ENCODE measurements at places on chromosomes 6 and 20.

- DNase-seq: no peak
These were observed 42.1 kb downstream of the MDFI start for GRCh38 chr6:41680182-41680965.

- DNase-seq: peak; percentile 81
These were observed 37.4 kb upstream of the FAM83C start for GRCh38 chr20:35329435-35330139.

DNA sequence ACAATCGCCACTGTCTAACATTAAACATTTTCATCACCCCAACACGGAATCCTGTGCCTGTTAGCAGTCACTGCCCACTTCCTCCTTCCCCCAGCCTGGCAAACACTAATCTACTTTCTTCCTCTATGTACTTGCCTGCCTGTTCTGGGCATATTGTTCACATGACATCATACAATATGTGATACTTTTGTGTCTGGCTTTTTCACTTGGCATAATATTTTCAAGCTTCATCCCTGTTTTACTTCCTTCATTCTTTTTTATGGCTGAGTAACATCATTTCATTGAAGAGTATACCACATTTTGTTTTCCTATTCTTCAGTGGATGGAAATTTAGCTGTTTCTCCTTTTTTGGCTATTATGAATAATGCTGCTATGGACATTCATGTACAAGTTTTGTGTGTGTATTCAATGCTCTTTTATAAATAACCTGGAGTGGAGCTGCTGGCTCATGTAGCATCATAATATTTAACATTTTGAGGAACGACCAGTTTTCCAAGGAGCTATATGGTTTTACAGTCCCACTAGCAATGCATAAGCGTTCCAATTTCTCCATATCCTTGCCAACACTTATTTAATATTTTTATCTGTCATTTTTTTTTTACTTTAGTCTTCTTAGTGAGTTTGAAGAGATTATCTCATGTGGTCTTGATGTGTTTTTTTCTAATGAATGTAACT is 360.1 kb downstream of the HDGFL1 start:
- no peak for DNase-seq

DNA sequence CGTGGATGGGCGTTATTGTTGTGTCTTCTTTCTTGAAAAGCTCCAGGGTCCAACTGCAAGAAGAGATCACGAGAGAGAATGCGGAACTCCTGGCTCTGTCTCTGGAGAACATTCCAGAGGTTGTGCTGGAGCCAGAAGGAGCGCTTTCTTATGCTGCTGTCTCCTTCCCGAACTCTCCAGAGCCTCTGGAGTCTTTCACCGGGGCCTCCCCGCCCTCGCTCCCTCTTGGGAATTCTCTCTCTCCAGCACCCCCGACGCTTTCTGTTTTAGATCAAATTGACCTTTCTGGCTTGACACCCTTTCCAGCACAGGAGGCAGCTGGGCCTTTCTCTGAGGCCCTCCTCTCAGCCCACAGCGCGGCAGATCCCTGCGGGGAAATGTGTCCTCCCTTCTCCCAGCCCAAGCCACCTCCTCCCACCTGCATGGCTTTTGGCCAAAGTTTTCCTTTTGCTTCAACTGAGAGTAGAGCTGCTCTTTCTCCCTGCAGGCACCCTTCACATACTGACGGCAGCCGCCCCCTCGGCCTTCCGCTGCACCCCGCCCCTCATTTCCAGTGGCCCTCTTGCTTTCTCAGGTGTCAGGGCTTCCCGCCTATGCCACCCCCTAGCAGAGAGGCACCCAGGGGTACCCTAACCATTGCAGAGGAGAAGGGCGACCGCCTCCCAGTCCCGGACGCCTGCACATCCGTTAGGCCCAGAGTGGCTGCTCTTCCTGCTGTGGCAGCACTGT is 6.6 kb upstream of the CCR6 start:
- no peak for DNase-seq

DNA sequence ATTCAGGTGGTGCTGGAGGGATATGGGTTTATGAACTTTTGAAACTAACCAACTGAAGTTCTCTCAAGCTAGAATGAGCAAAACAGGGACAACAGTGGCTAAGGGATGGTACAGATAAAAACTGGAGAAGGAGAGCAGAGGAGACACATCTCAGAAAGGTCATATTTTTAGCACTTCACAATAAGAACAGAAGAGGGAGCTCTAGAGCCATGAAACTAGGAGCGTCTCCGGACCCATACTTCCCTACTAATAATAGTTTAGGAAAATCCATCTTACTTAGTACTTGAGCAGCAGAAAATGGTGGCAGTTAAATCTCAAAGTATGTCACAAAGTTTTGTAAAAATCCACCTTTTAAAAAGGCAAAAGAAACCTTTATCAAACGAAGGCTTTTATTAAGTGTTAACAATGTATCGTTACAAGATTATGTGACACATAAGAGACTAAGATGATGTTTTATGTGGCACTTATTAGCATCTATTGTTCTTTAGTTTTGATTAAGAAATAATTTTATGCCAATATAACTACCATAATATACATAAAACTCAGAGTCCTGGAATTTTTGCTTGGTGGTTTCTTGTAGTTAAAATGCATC is 278.6 kb downstream of the TBC1D32 start:
- DNase-seq: no peak

GRCh38 chr6:5497896-5498578 is 236.7 kb downstream of the FARS2 start:
- no peak for DNase-seq

- DNase-seq: no peak
These were observed 104.4 kb upstream of the ESR1 start for GRCh38 chr6:151702851-151703658.

DNA sequence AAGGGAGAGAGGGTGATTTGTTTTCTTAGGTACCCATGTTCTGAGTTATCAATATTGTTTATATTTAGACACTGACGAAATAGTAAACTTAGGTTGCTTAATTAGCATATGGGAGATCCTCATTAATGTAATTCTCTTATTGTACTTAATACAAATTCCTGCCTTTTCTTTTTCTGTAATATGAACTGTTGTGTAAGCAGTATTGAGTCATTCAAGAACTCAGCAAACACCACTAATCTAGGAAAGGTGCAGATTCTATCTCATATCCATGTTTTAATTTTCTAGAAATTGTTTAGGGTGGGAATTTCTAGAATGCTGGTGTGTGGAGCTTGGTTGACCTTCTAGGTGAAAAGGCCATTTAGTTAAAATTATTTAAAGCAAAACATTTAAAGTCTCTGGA is 216.0 kb downstream of the ZFAND3 start:
- no peak for DNase-seq

- DNase-seq: no peak
These were observed 249.2 kb upstream of the PRDM1 start for GRCh38 chr6:105836889-105837288.

DNA sequence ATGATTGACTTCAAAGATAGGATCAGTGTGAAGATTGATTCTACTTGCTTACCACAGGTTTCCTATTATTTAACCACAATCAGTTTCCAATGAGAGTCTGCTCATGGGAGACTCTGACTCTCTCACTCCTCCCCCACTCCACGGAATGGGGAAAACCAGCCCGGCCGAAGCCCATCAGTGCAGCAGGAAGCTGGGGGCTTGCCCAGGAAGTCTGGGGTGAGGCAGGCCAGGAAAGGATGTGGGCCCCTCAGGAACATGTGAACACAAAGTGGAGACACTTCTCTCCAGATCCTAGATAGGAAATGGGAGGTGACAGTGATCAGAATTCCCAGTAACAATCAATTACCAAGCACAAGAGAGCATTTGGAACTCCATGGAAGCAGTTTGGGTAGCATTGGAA is 144.2 kb downstream of the TTLL2 start:
- no peak for DNase-seq

DNA sequence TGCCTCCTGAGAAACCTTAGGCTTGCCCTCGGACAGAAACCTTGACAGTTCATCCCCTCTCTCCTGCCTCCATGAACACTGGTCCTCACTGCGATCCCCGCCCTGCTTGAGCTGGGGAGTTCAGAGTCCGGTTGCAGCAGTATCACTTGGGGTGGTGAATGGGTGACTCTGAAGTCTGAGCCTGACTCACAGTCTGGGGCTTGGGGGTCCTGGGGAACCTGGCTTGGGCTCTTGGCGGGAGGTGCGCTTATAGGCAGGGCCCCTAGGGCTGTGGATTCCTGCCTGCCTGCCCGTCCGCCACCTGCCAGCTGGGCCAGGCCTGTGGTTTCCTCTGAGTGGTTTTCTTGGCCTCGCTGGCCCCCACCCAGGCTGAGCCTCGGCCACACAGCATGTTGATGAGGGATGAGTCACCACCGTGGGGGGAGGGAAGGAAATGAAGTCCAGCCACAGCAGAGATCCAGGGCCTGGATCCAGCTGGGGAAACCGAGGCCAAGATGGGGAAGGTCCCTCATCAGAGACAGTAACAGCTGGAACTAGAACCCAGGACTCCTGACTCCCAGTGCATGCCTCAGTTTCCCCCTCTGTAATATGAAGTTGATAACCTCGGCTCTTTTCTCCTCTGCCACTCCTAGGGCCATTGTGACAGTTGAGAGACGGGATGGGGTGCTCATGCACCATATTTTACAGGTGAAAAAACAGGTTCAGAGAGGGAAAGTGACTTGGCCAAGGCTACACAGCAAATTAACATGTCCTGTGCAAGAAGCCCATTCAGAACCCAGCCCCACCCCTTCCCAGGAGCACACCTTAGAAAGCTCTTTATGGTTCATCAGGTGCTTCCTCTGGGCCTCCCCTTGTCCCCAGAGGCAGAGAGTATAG is 9.2 kb downstream of the FOXS1 start:
- peak; percentile 50 for DNase-seq

GRCh38 chr6:137894779-137895385 is 27.8 kb downstream of the TNFAIP3 start:
- no peak for DNase-seq

- no peak for DNase-seq
These were observed 318.7 kb downstream of the SOX4 start for GRCh38 chr6:21912151-21912832.

DNA sequence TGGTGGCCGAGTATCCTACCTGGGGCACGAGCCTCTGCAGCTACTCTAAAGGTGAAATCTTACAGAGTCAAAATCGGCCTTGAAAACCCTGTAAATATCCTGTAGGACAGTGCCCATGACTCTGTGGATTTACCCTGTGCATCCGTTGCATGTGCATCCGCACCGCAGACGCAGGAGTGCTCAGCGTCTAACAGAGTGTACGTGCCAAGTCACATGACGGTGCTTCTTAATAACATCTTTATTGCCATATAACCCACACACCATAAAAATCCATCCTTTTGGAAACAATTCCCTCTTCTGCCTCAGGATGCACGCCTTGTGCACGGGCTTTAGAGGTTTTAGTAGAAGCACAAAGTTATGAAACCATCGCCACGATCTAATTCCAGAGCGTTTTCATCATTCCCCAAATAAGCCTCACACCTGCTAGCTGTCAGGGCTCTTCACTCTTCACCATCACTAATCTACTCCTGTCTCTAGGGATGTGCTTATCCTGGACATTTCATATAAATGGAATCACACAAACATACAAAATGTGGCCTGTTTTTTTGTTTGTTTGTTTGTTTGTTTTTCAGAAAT is 384.5 kb upstream of the SULF2 start:
- DNase-seq: no peak

DNA sequence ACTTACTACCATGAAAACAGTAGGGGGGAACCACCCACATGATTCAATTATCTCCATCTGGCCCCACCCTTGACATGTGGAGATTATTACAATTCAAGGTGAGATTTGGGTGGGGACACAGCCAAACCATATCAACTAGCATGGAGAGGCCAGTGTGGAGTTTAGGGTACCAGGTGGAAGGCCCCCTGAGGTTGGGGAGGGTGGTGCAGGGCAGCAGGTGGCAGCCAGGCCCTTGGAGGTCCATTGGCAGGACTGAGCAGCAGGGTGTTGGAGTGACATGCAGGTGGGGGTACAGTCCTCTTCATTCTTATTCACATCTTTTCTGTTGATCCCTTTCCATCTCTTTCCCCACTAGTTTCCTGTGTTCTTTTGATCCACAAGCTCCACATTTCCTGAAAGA is 42.9 kb downstream of the PHACTR3 start:
- DNase-seq: no peak

DNA sequence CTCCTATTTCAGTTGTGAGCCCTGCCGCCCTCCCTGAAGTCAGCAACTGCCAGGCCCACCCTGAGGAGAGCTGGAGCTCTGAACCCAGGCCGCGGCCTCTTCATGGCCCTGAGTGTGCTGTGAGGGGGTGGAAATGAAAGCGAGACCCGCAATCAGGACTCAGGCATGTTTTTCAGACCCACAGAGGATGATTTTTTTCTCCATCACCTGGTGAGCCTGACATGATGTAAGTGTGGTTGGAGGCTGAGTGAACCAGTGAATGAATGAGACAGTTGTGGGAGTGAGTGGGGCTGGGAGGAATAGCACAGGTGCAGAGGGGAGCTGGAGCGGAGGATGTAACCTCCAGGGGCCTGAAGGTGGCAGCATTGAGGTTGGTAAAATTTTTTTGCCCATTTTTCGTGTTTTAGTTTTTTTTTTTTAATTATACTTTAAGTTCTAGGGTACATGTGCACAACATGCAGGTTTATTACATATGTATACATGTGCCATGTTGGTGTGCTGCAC is 18.3 kb downstream of the RAET1L start:
- peak; percentile 74 for DNase-seq

- DNase-seq: no peak
These were observed 10.7 kb upstream of the GSTA4 start for GRCh38 chr6:53005663-53006250.

GRCh38 chr6:27668442-27669294 is 195.8 kb upstream of the ZNF184 start:
- DNase-seq: peak; percentile 91

- DNase-seq: no peak
These were observed 149.2 kb downstream of the MOXD1 start for GRCh38 chr6:132252113-132252512.

DNA sequence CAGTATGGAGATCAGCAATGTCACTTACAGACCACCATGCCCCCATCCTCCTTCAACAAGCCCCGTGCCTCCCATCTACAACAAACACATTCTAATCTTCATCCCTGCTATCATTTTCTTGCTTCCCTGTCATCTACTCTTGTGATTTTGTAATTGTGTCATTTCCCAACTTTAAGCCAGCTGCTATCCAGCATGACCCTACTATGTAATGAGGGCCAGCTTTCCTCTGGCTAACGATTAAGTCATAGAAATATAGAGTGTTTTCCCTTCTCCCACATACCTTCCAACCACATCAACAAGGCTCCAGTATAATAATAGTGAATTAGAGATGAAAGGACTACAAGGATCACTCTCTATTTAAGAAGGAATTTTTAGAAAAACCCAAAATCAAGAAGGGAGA is 607.0 kb downstream of the TENT5A start:
- DNase-seq: no peak

GRCh38 chr20:38997622-38998021 is 35.5 kb downstream of the DHX35 start:
- DNase-seq: peak; percentile 85
